Stimulated activated effector memory CD8-positive, alpha-beta T cell treated with anti-CD3 and anti-CD28 coated beads, Interleukin-12 subunit alpha, Interleukin-12 subunit beta, amount 100 ng/mL, for 72 hours (primary cell): ENCODE measurements at places on chromosomes 5 and 9.

DNA sequence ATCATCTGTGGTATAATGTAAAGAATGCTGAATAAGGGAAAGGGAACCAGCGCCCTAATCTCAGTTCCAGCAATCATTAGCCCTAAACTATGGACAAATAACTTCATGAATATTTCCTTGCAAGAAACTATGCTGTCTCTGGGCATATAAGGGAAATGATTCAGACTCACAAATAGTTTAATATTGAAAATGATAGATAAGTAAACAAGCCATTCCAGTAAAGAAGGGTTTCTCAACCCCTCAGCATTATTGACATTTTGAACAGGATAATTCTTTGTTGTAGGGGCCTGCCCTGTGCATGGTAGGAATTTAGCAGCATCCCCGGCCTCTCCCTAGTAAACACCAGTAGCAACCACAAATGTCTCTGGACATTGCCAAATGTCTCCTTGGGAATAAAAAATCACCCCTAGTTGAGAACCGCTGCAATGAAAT lies 23.8 kb downstream of the C5 start:
- no peak for DNase-seq

GRCh38 chr5:68251386-68251785 lies 35.8 kb downstream of the PIK3R1 start:
- DNase-seq, result no peak

DNA sequence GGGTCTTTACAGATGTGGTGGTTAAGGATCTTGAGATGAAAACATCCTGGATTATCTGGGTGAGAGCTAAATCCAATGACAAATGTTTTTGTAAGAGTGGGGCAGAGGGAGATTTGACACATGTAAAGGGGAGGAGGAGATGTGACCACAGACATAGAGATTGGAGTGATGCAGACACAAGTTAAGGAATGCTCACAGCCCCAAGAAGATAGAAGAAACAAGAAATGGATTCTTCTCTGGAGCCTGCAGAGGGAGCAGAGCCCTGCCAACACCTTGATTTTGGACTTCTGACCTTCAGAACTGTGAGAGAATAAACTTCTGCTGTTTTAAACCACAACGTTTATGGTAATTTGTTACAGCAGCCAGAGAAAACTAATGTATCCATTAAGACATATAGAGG lies 21.7 kb downstream of the ITGA2 start:
- no peak for DNase-seq

DNA sequence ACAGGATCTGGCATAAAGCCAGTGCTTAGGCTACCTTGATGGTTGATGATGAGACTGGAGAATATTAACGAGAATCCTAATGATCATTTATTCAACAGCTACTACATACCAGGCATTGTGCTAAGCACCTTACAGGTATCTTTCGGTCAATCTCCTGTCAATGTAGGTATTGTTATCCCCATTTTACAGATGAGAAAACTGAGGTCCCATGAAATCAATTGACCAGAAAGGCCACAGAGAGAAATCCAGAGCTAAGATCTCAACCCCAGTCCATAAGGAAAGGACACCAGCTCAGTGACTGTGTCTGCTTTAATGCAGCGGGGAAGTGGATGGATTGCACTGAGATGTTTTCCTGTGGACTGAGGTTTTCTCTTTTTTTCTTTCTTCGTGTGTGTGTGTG lies 63.3 kb downstream of the ARHGEF37 start:
- no peak for DNase-seq

DNA sequence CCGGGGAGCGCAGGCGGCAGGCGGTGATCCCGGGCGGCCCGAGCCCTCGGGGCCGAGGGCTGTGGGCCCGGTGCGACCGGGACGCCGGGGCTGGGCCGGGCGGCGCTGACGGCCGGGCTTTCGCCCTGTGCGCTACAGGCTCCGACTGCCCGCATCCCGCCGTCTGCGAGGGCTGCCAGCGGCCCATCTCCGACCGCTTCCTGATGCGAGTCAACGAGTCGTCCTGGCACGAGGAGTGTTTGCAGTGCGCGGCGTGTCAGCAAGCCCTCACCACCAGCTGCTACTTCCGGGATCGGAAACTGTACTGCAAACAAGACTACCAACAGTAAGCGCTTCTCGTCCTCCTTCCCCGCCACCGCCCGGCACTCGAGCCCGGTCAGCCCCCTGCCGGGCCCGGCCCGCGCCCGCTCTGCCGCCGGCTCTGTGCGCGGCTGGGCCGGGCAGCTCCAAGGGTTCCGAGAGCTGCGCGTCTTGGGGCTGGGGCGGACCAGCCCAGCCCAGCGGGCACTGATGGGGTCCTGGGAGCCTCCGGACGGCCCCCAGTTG lies 1.6 kb downstream of the LMX1B start:
- no peak for DNase-seq

- no peak for DNase-seq
Observed at GRCh38 chr5:98454407-98454806, 319.1 kb upstream of the RGMB start.

DNA sequence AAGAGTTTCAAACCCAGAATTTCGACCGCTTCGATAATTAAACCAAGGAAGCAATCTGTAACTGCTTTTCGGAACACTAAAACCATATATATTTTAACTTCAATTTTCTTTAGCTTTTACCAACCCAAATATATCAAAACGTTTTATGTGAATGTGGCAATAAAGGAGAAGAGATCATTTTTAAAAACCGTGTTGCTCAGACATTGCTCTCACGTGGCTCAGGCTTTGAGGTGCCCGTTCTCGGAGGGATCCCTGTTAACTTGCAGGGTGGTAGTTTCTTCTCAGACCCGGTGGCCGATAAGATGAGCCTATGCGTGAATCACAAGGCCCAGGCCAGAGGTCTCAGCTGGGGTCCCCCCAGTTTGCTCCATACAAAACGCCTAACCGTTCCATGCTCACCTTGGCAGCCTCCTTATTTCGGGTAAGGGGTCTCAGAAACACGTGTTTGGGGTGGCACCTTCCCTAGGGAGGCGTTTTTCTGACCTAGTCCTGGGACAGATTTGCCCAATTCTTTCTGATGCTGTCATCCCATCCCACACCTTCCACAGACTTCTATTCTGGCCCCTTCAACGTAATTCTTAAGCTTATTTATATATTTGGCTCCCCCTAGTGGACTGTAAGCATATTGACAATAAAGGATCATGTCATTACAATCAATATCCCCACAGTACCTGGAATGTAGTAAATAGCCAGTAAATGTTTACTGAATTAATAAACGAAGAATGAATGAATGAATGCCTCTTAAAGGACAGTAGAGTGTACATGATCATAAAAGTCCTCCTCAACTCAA lies 48.1 kb downstream of the THBS4 start:
- peak; percentile 69 for DNase-seq

- DNase-seq, result no peak
Observed at GRCh38 chr5:138282920-138283742, 8.7 kb upstream of the GFRA3 start.

DNA sequence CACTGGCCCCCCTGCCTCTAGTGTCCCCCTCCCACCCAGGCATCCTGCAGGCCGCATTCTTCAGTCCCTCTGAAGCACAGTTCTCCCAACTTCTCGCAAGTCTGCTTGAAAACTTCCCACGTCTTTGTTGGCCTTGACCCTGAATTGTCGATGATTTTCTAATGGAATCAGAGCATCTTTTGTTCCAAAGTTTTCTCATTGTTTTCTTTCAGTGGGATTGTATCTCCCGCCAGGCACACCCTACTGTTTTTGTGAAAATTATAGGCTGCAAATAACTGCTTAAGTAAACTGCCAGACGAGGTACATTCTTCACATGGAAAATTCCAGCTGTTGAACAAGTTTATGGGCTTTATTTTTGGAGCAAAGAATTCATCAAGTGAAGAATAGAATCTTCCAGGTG lies 122.6 kb upstream of the SLC25A48 start:
- DNase-seq, result no peak
